Right ventricle myocardium inferior (tissue), 1 donor: ENCODE measurements at places on chromosomes 5 and 9. TPM values are rescaled to one million over a fixed set of nuclear protein-coding genes. Genes with fewer than 3 reads are reported as not detected.

The NIPAL4 gene
- total RNA-seq = not detected

DNA sequence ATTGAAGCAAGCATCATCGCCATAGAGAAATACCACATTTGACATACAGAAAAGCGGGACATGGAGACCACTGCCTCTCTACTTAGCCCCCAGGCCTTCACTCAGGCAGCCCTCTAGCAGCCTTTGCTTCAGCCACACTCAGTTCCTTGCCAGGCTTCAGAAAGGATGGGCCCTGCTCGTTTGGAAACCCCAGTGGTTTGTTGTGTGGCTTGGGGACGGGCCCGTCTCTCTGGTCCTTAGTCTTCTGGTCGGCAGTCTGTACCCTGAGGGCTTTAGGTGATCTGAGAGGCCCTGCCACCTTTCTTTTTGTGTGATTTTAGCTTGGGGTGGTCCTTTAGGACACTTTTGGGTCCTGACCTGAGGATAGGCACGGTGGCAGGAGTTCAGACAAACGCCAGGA lies 21.1 kb upstream of the ARSI start:
- DNase-seq = no peak

The ZNF483 gene
- 4.2 TPM for total RNA-seq

The ZNF367 gene
- 4.3 TPM for total RNA-seq

The FAM114A2 gene
- 34.9 TPM for total RNA-seq

DNA sequence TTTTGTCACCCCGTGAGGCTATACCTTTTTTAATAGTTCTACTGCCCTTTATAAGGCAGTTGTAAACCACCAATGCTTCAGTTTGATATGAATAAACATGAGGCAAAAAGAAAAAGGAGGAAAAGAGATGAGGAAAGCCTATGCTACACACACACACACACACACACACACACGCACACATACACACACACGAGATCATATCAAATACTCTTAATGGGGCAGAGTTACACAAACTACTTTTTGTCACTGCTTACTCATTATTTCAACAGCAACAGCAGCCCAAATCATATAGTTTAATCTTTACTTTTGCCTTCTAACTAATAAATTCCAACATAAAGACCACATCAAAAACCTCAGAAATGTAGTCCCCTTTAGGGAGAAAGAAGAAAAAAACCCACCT lies 116.8 kb upstream of the PAM start:
- no peak for DNase-seq

- no peak for DNase-seq
These were observed 5.4 kb upstream of the RABL6 start for GRCh38 chr9:136802321-136802720.

GRCh38 chr5:2399096-2399495 lies 352.4 kb downstream of the IRX2 start:
- no peak for DNase-seq

GRCh38 chr5:126251024-126251423 lies 172.2 kb upstream of the GRAMD2B start:
- DNase-seq = no peak

The ZNF782 gene
- 3.1 TPM for total RNA-seq

The GRIN3A gene
- 0.92 TPM for total RNA-seq

GRCh38 chr5:60056191-60056590 lies 162.7 kb upstream of the PDE4D start:
- DNase-seq = no peak

GRCh38 chr5:72480841-72481240 lies 26.4 kb downstream of the ZNF366 start:
- no peak for DNase-seq

DNA sequence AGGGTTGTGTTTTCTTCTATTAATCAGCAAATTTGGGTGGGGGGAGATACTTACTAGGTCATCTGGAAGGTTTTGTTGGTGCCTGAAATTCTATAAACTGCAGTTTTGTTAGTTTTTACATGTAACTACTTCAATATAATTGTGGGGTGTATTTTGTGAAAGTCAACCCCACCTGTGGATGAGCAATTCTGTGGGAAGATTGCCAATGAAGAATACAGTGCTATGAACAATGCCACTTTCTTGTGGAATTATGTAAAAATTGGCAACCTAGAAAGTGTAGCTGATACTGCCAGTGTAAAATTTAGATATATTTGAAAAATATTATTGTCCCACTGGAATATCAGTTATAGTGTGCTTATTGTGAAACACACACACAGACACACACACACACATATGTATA lies 80.7 kb downstream of the VCAN start:
- no peak for DNase-seq
